ENCODE measurements at places on chromosomes 5 and 9.

- no peak for DNase-seq
Measured at GRCh38 chr9:71329873-71330272, 208.5 kb upstream of the TRPM3 start.

- no peak for DNase-seq
Measured at GRCh38 chr9:91067306-91067860, 265.8 kb downstream of the SYK start.

DNA sequence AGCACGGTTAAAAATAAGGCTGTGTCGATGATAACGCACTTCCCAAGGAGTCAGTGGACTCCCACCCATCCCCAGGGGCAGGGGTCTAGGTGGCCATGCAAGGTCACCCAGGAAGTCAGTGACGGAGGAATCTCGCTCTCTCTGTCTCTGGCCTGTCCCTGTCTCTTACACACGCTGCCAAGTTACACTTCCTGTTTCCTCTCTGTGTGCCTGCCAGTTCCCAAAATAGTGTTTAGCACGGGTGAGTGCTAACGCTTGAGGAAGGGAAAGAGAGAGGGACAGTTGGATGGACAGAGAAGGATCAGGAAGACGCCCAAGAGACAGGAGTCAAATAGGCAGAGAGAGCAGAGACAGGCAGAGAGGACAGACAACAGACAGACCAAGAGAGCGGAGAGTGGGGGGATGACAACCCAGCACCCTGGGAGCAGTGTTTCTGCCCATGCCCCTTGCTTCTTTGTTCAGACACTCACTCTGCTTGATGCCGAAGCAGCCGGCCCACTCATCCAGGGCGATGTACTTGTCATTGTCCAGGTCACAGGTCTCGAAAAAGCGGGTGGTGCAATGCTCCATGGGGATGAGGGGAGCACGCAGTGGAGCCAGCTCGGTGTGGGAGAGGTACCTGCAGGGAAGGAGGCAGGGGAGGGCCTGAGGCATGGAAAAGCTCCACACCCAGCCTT, 23.0 kb downstream of the SPARC start:
- no peak for DNase-seq

DNA sequence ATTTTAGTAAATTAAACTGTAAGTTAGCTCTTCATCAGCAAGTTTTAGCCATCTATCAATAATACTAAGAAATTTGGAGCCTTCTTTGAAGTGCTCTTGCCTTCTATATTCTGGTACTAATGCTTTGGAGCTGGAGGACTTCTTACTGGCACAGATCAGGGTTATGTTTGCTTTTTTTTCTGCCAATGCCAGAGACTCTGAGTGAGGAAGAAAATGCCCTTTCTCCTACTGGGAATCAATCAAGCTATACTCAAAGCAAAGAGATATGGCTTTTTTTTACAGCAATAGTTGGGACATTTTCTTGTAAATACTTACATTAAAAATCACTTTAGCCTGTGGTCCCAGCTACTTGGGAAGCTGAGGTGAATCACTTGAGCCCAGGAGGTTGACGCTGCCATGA, 4.3 kb downstream of the HSDL2 start:
- DNase-seq, result no peak

DNA sequence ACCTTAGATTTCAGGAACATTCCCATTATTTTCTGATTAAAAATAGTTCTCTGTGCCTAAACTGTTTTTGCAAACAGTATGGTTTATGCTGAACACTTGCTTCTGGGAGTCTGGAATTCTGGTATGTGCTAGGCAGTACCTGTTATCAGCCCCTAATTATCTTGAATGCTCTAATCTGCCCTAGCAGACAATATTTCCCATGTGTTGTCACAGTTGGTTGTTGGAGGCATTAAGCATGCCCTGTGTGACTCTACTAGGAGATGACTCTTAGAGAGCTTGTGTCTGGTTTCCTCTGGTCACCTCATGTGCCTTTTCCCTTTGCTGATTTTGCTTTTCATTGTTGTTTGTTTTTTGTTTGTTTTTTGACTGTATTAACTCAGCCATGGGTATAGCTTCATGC, 36.6 kb downstream of the UHRF2 start:
- DNase-seq, result no peak

DNA sequence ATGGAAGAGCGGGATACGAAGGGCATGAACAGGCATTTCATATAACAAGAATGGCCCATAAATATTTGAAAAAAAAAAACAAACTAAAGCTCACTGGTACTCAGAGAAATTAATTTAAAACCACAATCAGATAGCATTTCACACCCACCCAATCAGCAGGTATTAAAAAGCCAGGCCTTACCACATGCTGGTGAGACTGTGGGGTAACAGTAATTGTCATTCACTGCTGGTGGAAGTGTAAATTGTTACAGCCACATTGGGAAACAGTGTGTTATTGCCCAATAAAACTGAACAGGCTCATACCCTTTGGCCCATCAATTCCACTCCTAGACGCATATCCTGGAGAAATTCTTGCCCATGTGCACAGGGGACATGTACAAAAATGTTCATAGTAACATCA, 66.0 kb downstream of the PLAC8L1 start:
- DNase-seq, result no peak

DNA sequence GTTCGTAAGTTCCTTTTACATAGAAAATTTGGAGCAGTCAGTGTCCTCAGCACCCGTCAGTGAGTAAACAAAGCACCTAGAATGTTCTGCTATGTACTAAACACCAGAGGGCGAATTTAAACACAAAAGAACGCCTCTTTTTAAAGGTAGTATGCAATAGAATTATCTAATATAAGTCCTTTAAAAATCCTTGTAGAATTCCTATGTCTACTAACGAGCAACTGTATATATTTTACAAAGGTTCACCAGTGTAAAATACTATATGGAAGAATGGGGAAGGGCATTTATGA, 499 bp upstream of the TMEM232 start:
- no peak for DNase-seq

GRCh38 chr5:158461240-158461854, 602.4 kb upstream of the CLINT1 start:
- no peak for DNase-seq

DNA sequence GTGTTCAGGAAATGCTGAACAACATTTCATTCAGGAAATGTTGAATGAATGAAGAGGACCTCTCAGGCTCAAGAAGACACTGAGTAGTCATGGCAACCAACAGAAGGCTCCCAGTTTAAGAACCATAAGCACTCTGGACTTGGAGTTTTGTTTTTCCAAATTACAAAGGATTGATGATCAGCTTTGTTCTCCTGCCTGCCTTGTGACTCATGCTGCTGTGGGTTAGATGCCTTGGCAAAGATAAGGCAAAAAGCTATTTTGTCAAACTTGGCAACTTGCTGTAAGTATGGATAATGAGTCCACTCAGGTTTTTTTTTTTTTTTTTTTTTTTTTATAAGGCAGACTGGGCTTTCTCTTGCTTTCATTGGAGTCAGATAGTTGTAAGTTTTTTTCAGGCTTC, 365.0 kb downstream of the TMEM232 start:
- DNase-seq, result no peak

- DNase-seq, result no peak
Measured at GRCh38 chr5:18749763-18750162, 1115.5 kb downstream of the TAF11L14 start.

DNA sequence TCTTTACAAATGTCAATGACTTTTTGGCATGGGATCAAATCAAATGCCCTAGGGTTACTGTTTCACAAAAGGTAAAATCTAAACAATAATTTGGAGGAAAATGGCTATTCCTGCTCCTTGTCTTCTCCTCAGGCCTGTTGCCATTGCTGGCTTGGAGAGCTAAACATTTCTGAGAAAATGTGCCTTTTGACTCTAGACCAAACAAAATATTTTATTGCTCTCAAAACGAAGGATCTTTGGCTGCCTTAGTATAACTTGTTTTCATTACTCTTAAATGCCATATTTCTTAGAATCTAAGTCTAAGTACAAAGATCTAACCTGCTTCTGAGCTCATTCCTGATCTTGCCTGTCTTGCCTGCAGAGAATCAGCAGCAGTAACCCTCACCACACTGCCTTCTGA, 116.6 kb downstream of the MUSK start:
- no peak for DNase-seq

DNA sequence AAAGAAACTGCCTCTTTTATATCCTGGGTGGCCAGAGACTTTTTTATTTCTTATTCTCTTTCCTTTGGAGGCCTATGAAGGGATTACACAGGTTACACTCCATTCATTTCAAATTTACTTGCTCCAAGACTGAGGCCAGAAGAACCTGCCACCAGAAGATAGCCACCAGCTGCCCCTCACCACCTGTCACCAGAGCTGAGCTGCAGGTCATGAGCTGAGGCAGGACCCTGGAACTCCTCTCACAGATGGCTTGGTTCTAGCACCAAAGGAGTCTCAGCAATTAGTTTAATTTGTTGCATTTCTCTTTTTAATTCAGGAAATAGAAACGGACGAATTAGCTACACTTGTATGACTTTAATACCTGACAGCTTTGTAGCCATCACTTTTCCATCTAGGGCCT, 313.9 kb downstream of the SPOCK1 start:
- no peak for DNase-seq

DNA sequence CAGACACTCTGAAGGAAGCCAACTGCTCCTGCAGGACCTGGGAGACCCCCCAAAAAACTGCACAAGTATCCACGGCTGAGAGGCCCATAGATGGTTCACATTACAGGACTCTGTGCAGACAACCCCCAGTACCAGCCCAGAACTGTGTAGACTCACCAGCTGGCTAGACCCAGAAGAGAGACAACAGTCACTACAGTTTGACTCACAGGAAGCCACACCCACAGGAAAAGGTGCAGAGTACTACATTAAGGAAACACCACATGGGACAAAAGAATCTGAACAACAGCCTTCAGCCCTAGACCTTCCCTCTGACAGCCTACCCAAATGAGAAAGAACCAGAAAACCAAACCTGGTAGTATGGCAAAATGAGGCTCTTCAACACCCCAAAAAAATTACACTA, 281.2 kb upstream of the RGMB start:
- no peak for DNase-seq

GRCh38 chr5:121264605-121265004, 587.1 kb upstream of the FTMT start:
- no peak for DNase-seq

GRCh38 chr5:484556-484955, 39.7 kb downstream of the SLC9A3 start:
- DNase-seq, result no peak

DNA sequence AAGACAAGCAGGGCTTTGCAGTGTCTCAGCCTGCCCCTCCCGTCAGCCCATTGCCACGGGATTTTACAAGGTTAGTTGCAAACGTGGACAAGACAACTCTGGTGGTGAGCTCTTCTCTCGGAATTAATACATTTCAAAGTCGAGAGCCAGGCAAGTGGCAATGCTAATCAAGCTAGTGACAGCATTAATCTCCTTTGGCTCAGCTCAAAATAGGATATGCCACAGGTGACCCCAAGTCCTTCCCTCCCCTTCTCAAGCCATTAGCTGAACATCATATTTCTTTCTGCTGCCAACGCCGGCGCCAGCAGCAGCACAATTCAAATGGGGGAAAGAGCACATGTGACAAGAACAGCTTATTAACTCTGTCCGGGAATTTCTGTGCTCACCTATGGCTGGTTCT, 190.1 kb downstream of the ATPSCKMT start:
- DNase-seq, result no peak

DNA sequence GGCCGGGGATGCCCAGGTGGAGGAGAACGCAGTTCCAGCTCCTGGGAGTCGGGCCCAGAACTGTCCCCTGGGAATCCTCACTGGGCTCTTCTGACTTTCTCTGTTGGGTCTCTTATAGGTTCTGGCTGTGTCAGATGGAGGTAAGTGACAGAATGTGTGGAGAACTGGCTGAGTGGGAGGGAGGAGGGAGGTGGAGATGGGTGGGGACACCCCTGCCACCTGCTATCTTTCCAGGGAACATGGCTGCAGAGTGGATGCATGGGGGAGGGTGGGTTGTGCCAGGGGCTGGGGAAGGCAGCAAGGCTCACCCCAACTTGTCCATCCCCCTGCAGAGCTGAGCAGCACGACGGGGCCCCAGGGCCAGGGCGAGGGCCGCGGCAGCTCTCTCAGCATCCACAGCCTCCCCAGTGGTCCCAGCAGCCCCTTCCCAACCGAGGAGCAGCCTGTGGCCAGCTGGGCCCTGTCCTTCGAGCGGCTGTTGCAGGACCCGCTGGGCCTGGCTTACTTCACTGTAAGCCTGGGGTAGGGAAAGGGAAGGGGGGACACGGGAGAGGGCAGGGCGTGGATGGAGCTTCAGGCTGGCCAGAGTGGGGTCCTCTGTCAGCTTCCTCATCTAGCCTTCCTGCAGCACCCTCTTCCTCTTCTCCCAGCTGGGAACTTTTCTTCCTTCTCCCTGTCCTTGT, 8.3 kb downstream of the RGS14 start:
- DNase-seq, result no peak

DNA sequence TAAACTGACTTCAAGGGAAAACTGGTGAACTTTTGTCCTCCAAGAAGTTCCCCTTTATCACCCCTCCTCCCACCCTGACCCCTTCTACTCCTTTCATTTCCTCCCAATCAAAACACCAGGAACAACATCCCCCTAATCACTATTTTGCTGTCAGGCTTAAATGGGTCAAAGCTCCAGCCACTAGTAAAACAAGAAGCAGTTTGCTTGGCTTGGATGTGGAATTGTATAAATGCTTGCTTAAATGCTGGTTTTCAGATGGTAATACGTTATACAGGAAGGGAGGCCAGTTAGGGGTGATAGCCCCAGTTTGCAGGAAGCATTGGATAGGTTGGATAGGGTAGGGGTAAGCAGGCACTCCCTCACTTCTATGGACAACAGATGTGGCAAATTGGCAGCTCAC, 473.6 kb downstream of the AGTPBP1 start:
- no peak for DNase-seq

- DNase-seq, result no peak
Measured at GRCh38 chr9:87614397-87614796, 111.5 kb upstream of the CTSL start.

GRCh38 chr9:25917731-25918362, 239.6 kb upstream of the TUSC1 start:
- DNase-seq, result no peak

DNA sequence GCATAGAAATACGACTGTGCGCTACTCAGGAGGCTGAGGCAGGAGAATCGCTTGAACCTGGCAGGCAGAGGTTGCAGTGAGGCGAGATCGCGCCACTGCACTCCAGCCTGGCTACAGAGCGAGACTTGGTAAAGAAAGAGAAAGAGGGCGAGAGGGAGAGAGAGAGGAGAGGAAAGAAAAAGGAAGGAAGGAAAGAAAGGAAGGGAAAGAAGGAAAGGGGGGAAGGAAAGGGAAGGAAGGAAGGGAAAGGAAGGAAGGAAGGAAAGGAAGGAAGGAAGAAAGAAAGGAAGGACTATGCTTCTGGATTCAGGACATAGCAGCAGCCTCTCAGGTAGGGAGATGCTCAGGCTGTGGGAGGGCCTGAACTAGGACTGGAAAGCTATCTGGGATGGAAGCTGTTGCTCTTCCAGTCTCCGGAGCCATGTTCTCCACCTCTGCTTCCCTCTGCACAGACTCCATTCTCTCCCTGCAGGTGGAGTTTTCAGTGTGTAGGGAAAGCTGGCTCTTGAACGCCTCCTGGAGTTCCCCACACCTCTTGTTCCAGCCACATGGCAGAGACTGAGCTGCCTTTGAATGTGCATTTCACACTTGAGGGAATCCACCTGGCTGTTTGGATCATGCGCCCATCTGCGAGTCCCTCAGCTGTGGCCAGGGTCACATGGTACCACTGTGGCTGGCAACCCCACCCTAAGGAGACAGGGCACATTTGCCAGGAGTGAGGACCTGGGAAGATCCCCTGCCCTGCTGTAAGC, 9.1 kb downstream of the SWI5 start:
- DNase-seq, result no peak

- no peak for DNase-seq
Measured at GRCh38 chr5:333945-334344, 12.4 kb downstream of the AHRR start.

Measured in activated CD4-positive, alpha-beta T cell treated with anti-CD3 and anti-CD28 coated beads, Interleukin-2, amount 50 U/mL, for 24 hours (primary cell).